ENCODE measurements at places on chromosomes 11 and 22.

GRCh38 chr11:82682003-82682751 is 51.5 kb downstream of the FAM181B start:
- DNase-seq: no peak

DNA sequence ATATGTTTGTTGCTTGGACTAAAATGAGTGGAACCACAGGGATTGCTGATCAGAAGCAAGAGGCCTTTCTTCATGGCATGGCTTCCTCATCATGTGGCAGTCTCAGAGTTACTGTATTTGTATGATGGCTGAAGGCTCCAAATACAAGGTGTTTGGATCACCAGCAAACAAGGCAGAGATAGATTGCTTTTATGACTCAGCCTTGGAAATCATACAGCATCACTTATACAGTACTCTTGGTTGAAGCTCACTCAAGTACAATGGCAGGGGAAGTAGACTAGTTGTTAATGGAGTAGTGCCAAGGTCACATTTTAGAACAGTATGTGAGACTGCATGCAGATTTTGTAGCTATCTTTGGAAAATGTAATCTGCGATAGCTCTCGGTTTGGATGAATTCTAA is 16.6 kb downstream of the CAPRIN1 start:
- DNase-seq: no peak

DNA sequence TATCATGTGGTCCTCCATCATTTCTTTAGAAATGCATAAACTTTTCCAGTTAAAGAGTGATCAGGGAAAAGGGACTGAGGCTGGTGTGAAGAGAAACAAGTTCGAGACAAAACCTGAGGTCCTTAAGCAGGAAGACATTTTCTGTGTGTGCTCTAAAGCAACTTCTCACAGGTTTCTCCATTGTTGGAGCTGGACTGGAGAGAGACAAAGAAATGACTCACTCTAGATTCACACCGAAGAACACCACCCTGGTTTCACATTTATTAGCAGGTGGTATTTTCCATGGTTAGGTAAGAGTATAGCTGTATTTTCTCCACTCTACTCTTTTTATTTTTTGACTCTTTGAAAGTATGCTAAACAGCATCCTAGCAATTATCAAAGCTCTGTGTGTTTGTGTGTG is 736.4 kb downstream of the KCNA4 start:
- no peak for DNase-seq

DNA sequence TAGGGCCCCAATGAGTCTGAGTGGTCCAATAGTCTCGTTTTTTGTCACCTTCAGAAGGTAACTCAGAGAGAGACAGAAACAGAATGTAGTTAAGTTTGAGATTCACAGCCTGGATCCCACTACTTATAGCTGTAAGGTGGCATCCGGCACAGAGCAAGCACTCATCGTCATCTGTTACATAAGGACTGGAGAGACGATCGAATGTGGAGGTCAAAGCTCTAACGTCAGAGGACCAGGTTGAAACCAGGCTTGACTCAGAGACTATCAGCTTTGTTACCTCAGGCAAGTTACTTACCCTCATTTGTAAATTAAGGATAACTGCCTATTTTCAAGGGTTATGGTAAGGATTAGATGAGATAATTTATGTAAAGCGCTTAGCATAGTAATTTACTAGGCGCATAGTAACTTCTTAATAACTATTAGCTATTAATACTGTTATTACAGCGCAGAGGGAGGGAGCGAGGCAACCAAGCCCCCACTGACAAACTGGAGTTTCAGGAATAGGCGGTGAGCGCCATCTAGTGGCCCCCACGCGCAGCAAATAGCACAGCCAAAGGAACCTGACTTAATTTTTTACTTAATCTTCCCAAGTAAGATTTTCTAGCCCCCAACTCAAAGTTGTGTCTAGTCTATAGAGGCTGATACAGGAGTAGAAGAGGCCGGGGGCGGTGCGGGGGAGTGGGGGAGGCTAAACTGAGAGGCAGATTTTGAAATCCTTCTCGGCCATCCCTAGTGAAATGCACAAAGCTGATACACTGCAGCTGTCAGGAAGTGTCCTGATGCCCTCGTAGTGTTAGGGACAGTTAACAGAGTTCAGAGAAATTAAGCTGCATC is 29.0 kb upstream of the API5 start:
- no peak for DNase-seq

- DNase-seq: no peak
These were observed 34.4 kb downstream of the ARVCF start for GRCh38 chr22:19981961-19982920.

- DNase-seq: no peak
These were observed 38.5 kb downstream of the ZC3H7B start for GRCh38 chr22:41339823-41340222.

DNA sequence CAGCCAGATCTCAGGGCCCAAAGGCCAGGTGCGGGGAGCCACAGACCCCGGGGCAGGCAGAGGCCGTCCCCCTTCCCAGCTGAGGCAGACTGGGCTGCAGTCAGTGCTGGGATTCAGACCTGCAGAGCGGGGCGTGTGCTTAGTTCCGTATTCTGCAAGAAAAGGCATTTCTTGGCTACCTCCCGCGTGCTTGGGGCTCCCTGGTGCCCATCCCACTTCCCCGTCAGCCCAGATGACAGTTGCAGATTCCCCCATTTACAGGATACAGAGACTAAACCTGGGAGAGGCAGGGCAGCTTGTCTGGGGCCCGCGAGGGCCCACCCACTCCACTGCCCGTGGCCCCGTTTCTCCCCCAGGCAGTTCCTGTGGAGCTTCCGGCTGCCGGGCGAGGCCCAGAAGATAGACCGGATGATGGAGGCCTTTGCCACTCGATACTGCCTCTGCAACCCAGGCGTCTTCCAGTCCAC is 18.3 kb downstream of the CYTH4 start:
- no peak for DNase-seq

DNA sequence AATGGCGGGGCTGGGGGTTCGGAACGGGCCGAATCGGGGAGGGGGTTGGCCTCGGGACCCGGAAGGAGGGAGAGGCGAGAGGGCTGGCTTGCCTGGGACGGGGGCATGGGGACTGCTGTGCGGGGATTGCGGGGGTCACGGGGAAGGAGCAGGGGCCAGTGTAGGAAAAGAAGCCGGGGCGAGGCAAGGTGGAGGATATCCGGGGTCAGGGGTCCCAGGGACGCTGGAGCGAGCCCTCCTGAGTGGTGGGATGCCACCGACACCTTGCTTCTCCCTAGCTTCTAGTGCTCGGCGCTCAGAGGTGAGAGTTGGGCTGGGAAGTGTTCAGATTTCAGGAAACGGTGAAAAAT is 426 bp upstream of the GDPD5 start:
- DNase-seq: no peak

GRCh38 chr22:48395201-48395600 is 1432.5 kb downstream of the BRD1 start:
- DNase-seq: no peak
